ENCODE measurements at places on chromosomes 12 and 14.

- DNase-seq, result no peak
These were observed 51.1 kb downstream of the CALM1 start for GRCh38 chr14:90447720-90448497.

DNA sequence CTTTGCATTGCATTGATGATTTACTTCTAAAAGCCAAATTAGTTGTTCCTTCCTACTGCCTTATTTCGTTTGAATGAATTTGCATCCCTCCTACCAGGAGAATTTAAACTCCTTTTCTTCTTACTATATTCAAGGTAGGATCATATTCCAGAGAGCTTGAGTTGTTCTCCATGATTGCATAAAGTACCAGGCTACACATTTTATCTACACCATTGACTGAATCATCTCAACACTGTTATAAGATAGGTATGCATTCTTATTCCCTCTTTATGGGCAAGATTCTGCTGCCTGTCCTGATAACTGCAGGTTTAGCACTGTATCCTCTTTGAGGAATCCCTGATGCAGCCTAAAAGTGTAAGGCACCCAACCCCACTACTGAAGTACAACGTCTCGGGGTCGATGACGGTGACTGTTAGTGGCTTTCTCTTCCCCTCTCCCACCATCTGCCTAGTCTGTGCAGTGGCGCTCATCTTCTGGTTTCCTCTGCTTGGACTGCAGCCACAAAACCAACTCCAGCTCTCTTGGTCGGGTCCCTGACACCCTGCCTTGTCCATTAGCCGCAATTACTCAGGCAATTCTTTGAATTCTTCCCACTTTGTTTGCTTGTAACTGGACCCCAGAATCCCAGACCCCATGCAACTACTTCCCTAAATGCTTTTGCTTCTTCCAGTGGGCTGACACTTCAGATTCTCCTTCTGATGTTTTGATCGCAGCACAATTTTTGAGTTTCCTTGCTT is 44.4 kb upstream of the STXBP6 start:
- DNase-seq, result no peak

DNA sequence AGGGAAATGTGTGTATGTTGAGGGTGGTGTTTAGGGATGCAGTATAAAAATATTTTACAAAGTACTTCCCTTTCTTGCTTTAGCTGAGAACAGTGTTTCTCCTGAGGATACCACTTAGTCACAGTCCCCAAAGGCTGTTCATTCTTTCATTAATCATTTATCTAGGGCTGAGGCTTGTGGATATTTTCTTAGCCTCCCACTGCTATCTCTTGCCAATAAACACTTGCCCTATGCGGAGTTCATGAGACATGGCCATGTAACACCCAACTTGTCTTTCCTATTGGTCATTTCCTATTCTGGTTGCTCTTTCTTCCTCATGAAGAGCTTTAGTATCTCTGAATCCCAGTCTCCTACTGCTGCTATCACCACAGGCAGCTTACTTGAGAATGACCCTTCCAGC is 75.1 kb downstream of the ETNK1 start:
- DNase-seq, result no peak

DNA sequence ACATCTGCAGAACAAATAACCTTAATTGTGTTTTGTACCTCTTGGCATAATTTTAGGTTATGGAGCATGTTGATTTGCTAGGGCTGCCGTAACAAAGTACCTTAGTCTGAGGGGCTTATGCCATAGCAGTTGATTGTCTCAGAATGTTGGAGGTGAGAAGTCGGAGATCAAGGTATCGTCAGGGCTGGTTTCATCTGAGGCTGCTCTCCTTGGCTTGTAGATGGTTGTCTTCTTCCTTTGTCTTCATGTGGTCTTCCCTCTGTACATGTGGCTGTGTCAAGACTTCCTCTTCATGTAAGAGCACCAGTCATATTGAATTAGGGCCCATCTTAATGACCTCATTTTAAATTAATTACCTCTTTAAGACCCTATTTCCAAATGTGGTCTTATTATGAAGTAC is 64.4 kb upstream of the PTHLH start:
- no peak for DNase-seq

DNA sequence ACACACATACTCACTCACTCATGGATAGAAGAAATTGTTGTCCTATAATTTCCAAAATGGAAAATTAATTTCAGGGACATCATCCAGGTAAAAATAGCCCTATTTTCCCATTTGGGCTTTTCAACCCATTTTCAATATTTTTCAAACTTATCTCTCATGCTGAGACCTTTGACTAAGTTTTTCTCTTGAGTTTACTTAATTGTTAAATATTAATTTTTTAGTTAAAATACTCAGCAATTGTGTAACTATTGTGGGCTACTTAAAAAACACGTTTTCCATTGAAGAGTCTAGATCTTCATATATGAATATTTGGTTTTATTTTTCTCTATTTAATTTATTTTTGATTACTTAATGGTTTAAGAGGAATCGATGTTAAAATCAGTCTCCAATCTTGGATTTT is 14.2 kb upstream of the TAS2R43 start:
- no peak for DNase-seq

- DNase-seq, result no peak
These were observed 243.7 kb upstream of the RGS6 start for GRCh38 chr14:71688576-71688975.

- DNase-seq, result no peak
These were observed 13.7 kb downstream of the POMT2 start for GRCh38 chr14:77306851-77307496.

Data from right cardiac atrium (tissue), 5 donors.